Globus pallidus (tissue), 1 donor: ENCODE measurements at places on chromosomes 5 and 9.

DNA sequence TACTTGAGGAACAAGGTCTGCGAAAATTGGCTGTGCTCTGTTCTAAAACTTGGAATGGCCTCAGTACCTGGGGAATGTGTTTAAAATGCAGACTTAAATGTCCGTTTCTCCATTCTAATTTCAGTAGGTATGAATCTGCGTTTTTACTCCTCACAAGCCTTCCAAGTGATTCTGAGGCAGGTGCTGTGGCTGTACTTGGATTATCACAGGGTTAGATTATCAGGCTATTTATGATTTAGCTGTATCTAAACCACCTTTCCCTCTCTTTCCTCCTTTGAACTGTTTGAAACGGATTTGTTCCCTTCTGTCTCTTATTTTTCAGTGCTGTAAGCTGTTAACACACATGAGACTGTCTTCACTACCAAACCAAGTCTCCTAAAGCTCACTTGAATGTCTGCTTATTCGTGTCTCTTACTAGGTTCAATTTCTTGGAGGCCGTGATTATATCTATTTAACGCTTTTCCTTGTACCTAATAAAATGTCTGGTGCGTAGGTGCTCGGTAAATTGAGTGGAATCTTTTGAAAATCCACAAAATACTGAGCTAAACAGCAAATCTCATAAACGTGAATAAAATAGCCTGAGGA lies 714 bp upstream of the CETN3 start:
- no peak for DNase-seq

DNA sequence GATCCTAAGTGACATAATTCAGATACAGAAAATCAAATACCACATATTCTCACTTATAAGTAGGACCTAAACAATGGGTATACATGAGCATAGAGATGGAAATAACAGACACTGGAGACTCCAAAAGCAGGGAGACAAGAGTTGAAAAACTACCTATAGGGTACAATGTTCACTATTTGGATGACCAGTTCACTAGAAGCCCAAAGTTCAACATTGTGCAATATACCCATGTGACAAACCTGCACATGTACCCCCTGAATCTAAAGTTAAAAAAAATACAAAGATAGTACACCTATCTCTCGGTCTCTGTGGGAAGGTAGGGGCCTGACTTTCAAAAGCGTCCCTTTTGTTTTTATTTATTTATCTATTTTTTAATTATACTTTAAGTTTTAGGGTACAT lies 11.7 kb upstream of the OR1N1 start:
- no peak for DNase-seq

DNA sequence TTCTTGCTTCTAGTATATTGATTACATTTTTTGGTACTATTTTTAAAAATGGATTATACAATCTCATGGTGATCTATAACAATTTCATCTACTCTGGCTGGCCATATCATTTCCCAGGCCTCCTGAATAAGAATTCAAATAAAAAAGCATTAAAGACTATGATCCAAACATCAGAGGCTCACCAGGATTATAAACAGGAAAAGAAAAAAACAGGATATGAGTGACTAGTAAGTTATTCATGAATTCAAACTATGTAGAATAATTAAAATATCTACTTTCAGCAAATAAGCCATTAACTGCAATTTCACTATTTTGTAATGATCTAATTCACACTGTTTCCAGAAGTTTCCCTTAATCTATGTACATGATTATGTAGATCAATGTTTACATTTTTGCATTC lies 293.1 kb upstream of the CDH6 start:
- DNase-seq = no peak

- DNase-seq = no peak
These were observed 29.3 kb downstream of the RNF44 start for GRCh38 chr5:176507911-176508310.

DNA sequence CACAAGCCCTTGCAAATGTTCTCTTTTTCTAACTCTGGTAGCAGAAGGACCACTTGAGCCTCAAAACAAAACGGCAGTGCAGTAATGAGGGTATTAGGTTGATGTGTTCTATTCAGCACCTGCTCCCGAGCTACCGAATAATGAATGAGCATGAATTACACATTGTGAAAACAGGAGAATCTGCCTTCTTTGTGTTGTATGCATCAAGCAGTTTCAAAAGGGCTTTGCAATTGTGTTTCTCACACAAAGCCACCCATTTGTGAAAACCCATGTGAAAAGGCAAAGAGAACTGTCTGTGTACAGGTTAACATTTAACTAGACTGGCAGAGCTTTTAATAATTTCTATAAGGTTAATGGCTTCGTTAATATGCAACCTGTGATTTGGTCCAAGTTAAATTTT lies 97.8 kb downstream of the STK32A start:
- DNase-seq = no peak

- no peak for DNase-seq
These were observed 138.7 kb upstream of the PITX1 start for GRCh38 chr5:135172718-135173117.

DNA sequence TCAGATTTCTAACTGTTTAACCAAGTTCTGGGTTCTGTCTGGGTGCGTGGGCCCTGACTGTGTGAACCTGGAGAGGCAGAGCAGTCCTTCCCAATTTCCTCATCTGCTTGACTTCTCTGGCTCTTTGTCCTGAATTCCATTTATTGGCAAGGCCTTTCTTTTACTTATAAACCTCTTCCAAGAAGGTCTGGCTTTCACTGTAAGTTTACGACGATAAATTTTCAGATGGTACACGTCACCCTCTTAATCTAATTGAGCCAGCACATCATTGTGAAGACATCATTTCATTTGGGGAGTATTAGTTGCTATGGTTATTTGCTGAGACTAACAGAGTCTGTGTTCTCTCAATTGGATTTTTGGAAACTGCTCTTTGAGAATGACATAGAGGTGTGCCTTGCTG lies 92.4 kb downstream of the ARHGAP26 start:
- no peak for DNase-seq

DNA sequence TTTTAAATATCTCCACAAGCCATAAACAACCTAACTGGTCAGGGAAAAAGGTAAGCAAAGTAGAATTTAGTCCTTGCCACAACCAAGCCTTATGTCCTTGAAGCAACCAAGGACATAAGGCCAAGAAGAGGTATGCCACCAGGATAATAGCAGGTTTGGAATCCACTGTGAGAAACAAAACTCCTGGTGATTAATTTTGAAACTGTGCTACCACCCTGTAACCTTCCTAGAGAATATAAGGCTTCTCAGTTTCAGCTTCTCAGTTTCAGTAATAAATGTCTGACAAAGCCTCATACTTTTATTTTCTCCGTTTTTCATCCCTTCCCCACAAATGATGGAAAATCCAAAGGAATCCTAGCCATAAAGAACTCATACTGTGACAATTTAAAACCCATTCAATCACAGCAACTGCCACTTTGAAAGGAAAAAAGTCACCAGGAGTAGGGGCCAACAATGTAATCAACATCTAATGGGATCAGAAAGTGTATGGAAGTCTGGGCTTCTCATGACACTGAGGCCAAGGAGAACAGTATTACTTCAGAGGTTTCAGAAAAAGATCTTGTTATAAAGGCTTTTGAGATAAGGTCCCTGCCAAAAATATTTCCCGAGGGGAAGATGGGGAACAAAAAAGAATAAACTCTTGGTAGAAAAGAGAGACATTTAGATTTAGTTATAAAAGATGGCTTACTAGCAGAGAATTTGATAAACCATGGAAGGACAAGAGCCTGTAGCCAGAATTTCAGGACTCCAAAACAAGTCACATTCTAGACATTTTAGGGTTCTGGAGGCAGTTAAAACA lies 189.2 kb downstream of the TSSK1B start:
- no peak for DNase-seq

GRCh38 chr9:136851941-136852663 lies at the start of gene MAMDC4:
Gene MAMDC4 (plus strand): TSS chr9:136852346. CDS start chr9:136852417, 71 bp downstream.
- no peak for DNase-seq

- no peak for DNase-seq
These were observed 595.6 kb downstream of the CAAP1 start for GRCh38 chr9:26296910-26297572.

- DNase-seq = peak; percentile 66
These were observed 159.1 kb downstream of the CSNK1G3 start for GRCh38 chr5:123671042-123671441.

- no peak for DNase-seq
These were observed 23.8 kb downstream of the SVEP1 start for GRCh38 chr9:110555551-110556331.

GRCh38 chr5:41770799-41771198 lies 99.4 kb downstream of the OXCT1 start:
- DNase-seq = no peak

- DNase-seq = no peak
These were observed 68.6 kb upstream of the LRRTM2 start for GRCh38 chr5:138943599-138944173.

DNA sequence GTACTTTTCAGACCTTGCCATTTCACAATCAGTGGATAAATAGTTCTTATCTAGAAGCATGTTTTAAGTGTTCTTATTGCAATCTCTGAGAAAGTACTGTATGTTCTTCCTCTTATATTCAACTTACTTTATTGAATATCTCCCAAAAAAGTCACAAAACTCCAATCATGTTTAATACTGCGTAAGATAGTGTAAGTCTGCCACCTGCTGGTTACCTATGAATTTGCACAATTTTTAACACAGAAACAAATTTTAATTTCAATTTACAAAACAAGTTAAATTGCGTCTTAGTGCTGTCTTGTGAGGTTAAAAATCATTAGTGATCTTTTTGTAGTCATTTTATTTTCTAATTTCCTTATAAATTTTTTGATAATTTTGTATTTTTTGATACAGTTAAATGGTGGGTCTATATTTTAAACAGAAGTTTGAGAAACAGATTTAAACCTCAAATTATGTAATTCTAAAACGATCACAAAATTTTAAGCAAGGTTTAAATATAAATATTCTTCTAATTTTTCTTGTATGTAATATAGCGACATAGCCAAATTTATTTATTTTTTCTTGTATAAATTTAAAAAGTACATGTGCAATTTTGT lies 115.8 kb downstream of the EMB start:
- peak; percentile 0 for DNase-seq

DNA sequence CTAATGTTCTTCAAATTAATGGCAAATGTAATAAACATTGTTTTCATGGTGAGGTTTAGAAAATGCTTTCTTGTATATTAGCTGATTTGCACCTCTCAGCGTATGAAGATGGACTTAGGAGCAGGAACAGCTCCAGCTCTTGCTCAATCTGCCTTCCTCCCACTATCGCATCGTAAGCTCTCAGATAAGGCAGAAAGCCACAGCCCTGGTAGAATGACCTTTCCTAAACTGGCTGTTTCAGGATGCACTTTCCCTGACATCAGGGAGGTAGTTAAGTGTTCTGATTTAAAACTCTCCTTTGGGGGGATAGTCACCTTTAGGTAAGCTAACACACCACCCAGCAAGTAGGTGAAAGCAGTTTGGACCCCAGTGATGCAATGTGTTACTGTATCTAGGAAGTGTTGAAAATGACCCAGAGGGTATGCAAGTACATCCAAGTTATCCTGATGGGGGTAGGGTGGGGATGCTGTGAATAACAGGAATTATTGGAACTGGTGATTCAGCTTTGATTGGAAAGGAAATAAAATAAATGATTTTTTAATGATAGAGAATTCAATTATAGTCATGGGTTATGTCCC lies 72.3 kb downstream of the LMNB1 start:
- no peak for DNase-seq
